ENCODE measurements at places on chromosomes 6 and 20.

DNA sequence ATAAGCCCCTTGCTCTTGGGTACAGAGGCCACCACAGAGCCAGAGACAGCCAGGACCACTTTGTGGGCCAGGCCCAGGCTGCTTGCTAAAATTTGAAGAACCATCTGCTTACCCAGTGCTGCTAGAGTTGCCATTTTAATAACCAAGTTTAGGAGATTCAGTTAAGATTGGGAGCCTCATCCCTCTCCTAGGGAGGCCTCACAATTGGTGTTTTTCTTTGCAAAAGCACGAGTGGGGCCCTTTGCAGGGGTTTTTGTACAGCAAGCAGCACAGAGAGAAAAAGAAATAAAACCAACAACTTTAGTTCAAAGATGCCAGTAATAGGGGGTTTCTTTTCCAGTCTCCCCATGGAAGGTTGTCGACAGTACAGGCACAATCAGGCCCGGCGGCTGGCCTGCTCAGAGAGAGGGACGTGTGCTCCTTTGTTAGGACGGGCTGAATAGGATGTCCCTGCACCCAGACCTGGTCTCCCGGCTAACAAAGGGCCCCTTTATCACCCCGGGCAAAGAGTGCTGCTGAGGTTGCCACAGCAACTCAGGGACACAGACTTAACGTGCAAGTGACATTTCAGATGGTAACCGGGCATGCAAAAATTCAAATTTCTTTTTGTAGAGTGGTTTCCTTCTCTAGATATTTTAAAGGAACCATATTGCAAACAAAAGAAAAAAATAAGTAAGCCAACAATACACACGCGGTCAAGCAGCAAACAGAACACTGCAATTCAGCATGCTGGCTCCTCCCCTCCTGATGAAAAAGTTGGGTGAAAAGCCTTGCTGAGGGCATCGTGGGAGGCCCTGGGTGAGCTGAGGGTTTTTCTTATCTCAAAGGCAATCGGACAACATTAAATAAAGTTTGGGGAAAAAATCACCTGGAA lies 10.5 kb upstream of the TOX2 start:
- DNase-seq: no peak

- no peak for DNase-seq
Observed at GRCh38 chr20:57835074-57835452, 125.2 kb upstream of the PMEPA1 start.

DNA sequence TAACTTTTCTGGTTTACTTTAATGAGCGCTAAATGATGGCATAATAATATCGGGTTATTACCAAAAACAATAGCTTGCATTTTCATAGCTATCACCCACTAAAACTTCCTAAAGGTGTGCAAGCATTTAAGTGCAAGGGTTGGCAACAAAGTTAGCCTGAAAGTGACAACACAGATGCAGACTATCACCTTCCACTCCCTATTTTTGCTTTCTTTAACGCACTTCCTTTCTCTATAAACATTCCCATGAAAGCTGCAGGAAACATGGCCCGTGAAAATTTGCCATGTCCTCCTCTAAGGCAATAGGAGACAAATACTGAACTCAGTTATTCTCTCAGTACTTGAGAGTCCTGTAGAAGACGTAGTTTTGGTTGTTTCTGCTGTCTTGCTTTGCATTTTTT lies 2.7 kb downstream of the MYCT1 start:
- no peak for DNase-seq

DNA sequence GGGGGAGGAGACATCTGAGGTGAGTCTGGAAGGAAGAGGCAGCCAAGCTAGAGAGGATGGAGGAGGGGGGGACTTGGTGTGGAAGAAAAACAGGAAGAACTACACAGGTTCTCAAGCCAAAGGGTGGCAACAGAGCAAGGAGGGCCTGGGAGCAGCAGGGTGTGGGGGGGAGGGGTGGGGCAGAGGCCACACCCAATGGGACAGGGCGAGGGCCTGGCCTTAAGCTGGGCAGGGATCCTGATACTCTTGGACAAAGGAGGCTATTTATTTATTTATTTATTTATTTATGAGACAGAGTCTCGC lies 359.0 kb downstream of the ZFAND3 start:
- no peak for DNase-seq

GRCh38 chr6:6793388-6794250 lies 205.1 kb downstream of the LY86 start:
- no peak for DNase-seq
